ENCODE measurements at places on chromosomes 3 and 15. TPM values are rescaled to one million over a fixed set of nuclear protein-coding genes. Genes with fewer than 3 reads are reported as not detected.

SNTN gene
- total RNA-seq = not detected

DNA sequence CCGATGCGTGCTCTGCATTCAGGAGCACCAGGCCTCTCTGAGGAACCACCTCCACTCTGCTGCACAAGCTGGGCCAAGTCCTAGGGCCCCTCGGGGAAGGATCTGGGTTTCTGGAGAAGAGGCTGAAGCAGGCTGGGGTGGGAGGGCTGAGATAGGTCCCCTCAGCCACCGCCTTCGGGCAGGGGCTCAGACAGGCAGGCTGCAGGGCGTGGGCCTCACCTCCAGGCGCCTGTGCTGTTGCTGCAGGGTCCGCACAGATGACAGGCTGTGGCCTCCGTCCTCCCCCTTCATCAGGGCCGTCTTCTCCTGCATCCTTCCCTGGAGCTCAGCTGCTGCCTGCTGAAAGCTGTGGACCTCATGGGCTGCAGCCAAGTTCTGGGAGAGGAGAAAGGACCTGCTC is 15.2 kb downstream of the PLA2G4B start:
- no peaks in the 10 kb centered on the region for H3K36me3 ChIP-seq
- H3K4me3 ChIP-seq = no peak overlapping the region
- no peaks in the 10 kb centered on the region for H3K27me3 ChIP-seq
- no peak for DNase-seq

GRCh38 chr15:94412979-94413746 is 181.8 kb downstream of the MCTP2 start:
- H3K27me3 ChIP-seq = no peaks in the 10 kb centered on the region
- H3K36me3 ChIP-seq = no peaks in the 10 kb centered on the region
- no peak for DNase-seq
- H3K4me1 ChIP-seq = no peaks in the 10 kb centered on the region
- no peak overlapping the region for H3K27ac ChIP-seq

DNA sequence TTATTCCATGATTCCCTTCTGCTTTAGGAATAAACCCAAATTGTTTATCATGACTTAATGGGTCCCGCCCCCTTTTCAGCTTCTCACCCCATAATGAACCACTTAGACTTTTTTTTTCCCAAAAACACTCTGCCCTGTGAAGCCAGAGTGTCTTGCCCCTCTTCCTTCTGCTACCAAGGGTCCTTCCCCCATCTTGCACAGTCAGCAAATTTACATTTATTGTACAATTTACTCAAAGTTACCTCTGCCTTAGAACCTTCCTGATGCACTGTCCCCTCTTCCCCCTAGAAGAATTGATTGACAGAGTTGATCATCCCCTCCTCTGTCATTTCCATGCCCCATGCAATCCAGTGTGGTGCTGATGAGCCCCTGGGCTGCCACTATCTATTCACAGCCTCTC is 101.5 kb upstream of the PPP2R3A start:
- no peaks in the 10 kb centered on the region for H3K27me3 ChIP-seq
- H3K36me3 ChIP-seq = no peaks in the 10 kb centered on the region
- H3K4me1 ChIP-seq = no peaks in the 10 kb centered on the region
- no peak for DNase-seq
- H3K27ac ChIP-seq = no peak overlapping the region

GOLGA8T gene
- not detected for total RNA-seq

- no peaks in the 10 kb centered on the region for H3K4me1 ChIP-seq
- peaks cover 30% of the 10 kb centered on the region for H3K27me3 ChIP-seq
- no peak within 1 kb of the TSS for H3K4me3 ChIP-seq
- H3K36me3 ChIP-seq = no peaks in the 10 kb centered on the region
- H3K27ac ChIP-seq = no peak within 1 kb of the TSS
- no peak for DNase-seq
Measured at GRCh38 chr3:186717039-186717457, at the start of gene KNG1. TSS of gene KNG1 (plus strand) at chr3:186717359. CDS start at chr3:186717543, 184 bp downstream.

ICE2 gene
- total RNA-seq = 60.4 TPM

ARPIN gene
- not detected for total RNA-seq

TMEM108 gene
- not detected for total RNA-seq

TPRG1 gene
- 8.7 TPM for total RNA-seq

DNA sequence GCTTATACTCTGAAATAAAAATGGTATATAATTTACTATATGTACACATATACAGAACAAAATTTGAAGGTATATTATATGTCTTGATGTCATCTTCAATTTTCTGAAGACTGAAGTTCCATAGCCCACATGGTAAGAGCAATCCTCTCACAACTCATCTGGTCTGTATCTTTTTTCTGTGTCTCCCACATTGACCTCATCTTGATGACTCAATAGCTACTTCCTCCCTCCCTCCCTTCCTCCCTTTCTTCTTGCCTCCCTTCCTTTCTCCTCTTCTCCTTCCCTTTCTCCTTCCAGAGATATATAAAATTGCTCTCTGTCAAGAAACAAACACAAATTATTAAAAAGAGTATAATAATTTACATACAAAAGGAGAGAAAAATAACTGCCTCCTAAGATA is 268.5 kb downstream of the SQOR start:
- no peak overlapping the region for H3K4me3 ChIP-seq
- DNase-seq = no peak
- no peaks in the 10 kb centered on the region for H3K36me3 ChIP-seq
- H3K27ac ChIP-seq = no peak overlapping the region

DNA sequence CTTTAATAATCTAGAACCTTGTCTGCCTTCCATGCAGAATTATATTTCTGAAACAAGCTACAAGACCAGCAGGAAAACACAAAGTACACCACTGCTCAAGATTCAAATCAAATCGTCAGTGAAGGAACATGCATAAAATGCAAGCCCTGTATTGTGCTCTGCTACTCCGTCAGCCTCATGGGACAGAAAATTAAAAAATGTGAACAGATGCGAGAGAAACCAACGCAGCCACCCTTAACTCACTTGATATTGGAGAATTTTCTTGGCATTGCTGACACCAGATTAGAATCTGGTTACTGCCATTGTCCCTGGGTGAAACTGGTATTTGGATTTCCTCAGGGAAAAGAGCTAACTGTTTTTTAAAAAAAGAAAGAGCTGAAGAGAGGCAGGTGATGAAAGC is 23.6 kb downstream of the ANXA2 start:
- H3K27me3 ChIP-seq = no peaks in the 10 kb centered on the region
- no peak for DNase-seq
- no peak overlapping the region for H3K27ac ChIP-seq
- peaks cover 78% of the 10 kb centered on the region for H3K36me3 ChIP-seq

GRCh38 chr15:74496648-74497047 is 35.7 kb upstream of the UBL7 start:
- no peak for DNase-seq
- no peaks in the 10 kb centered on the region for H3K4me1 ChIP-seq
- no peak overlapping the region for H3K27ac ChIP-seq
- H3K27me3 ChIP-seq = no peaks in the 10 kb centered on the region
- H3K4me3 ChIP-seq = no peak overlapping the region
- peaks cover 2% of the 10 kb centered on the region for H3K36me3 ChIP-seq
